ENCODE measurements at places on chromosomes 3 and 15.

GRCh38 chr3:155292693-155293092, 790 bp downstream of the STRIT1 start:
- DNase-seq: no peak

GRCh38 chr3:14843321-14843720, 24.6 kb downstream of the FGD5 start:
- DNase-seq: no peak

DNA sequence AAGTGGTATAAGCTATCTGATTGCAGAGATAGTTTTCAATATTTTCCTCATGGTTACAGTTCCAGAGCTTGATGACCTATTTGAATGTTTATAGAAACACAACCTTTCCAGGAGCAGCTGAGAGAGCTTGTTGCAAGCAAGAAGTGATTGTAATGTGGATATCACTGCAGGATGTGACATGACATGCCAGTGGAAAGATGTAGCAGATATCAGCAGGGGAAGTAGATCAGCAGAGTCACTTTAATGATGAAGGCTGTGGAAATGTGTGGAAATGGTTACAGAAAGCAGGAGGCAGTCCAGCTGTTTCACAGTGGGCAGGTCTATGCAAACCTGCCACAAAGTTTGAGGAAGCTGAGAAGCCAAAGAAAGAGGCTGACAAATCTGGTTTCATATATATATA, 21.0 kb downstream of the TMEM158 start:
- DNase-seq: no peak

DNA sequence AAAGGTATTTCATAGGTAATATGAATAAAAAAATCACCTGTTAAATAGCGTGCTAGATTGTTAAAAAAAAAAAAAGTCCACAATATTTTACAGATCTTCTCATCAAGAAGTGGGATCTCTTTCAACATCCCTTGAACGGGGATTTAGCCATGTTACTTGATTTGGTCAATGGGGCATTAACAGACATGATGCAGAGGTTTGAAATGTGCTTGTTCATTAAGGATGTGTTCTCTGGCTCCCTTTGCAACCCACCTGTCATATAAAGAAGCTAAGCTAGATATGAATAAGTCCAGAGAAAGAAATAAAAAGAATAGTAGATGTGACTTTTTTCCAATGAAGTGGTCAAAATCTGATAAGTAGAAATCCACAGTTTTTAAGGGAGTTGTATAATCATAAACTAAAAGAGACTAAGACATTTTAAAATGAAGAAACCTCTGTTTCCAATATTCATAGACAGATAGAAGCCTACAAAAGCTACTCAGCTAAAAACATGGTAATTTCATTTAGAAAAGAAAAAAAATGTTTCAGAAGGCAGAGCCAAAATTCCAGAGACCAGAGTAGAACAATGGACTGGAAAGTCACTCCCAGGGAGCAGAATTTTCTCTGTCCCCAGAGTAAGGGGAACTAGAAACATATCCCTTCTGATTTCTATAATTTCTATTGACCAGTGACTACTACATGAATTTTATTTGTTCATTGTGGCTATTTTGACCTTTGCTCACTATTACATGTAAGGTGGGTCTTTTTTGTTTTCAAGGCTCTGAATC, 79.2 kb downstream of the PLSCR2 start:
- DNase-seq: no peak

DNA sequence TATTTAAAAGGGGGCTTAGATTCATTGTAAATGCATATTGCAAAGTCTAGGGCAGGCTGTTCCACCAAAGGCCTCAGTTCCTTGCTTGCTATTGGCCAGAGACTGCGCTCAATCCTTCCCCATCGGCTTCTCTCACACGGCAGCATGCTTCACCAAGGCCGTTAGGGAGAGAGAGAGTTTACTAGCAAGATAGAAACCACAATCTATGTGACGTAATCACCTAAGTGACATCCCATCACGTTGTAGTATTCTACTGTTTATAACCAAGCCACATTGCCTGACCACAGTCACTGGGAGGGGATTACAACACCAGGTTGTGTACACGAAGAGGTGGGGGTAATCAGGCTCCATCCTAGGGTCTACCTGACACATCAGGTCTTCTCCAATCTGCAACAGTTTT, 16.0 kb upstream of the NPAP1 start:
- no peak for DNase-seq

GRCh38 chr15:70420086-70420947, 322.6 kb upstream of the TLE3 start:
- DNase-seq: no peak

DNA sequence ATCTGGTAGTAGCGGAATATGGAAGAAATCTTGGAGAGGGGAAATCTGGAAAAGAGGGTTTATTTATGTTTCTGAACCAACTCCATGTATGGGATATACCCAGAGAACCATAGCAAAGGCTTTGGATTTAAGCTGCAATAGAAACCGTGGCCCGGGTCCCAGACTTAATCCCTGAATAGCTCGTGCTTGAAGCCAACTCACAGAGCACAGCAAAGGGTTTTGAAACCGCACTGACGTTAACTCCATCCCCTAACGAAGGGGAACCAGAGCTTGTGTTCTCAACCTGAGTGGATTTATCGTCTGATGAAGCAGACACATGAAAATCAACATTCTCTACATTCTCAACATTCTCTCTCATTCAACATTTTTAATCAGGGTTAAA, 154.6 kb downstream of the APBA2 start:
- DNase-seq: no peak

DNA sequence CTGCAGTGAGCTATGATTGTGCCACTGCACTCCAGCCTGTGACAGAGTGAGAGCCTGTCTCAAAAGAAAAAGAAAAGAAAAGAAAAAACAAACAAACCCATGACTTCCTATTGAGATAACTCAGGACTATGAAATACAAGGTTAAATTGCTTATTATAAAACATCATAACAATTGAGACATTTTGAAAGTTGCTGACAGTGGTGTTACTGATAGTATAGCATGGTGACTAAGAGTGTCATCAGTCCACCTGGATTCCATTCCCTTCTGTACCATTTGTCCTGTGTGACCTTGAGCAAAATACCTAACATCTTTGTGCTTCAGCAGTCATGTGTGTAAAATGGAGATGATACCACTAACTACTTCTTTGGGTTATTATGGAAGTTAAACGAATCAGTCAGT, 49.1 kb downstream of the ARHGEF26 start:
- DNase-seq: no peak

GRCh38 chr15:88797663-88798339, 5.4 kb upstream of the ACAN start:
- DNase-seq: no peak

DNA sequence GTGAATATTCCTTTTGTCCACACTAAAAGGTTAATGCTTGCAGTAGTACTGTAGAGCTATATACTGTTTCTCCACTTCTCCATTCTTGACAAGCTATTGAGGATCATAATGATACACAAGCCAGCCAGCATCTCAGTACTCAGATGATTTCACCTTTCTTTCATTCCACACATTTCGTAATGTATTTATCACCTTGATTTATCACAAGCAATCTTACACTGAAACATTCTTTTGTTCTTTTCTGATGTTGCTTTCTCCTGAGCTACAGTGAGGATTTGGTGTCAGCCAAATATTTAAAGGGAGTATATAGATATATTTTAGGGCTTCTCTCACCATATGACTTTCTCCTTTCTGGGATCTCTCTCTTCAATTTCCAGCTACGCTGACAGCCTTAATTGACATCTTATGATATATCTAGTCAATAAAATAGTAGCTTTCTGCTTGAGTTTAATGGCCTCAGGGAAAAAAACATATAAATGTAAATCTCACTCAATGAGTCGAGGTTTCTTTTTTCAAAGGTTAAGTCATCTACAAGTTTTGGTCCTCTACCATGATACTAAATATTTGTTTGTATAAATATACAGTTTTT, 1327.0 kb downstream of the NSUN3 start:
- DNase-seq: no peak
